ENCODE measurements at places on chromosomes 2 and 18.
A peak's percentile ranks its signal among the peaks of the same experiment; 100 is the strongest.

- DNase-seq: no peak
Measured at GRCh38 chr2:219296631-219297391, 12.4 kb downstream of the PTPRN start.

- DNase-seq: no peak
Measured at GRCh38 chr18:76953156-76953555, 130.8 kb downstream of the ZNF236 start.

- DNase-seq: no peak
Measured at GRCh38 chr2:203462308-203462707, 72.8 kb downstream of the RAPH1 start.

- no peak for DNase-seq
Measured at GRCh38 chr2:70807102-70807827, 13.1 kb downstream of the CLEC4F start.

- no peak for DNase-seq
Measured at GRCh38 chr2:196453613-196454047, 185.9 kb upstream of the CCDC150 start.

GRCh38 chr2:74291886-74292621 lies 51.2 kb downstream of the SLC4A5 start:
- no peak for DNase-seq

- DNase-seq: peak; percentile 9
Measured at GRCh38 chr2:225177098-225177497, 134.8 kb upstream of the DOCK10 start.

GRCh38 chr2:163626639-163627109 lies 109.1 kb downstream of the FIGN start:
- no peak for DNase-seq

- DNase-seq: no peak
Measured at GRCh38 chr18:70354080-70354479, 65.2 kb downstream of the SOCS6 start.

GRCh38 chr2:12076810-12077209 lies 330.4 kb downstream of the LPIN1 start:
- DNase-seq: no peak

GRCh38 chr2:182585001-182585400 lies 131.1 kb upstream of the DNAJC10 start:
- no peak for DNase-seq

DNA sequence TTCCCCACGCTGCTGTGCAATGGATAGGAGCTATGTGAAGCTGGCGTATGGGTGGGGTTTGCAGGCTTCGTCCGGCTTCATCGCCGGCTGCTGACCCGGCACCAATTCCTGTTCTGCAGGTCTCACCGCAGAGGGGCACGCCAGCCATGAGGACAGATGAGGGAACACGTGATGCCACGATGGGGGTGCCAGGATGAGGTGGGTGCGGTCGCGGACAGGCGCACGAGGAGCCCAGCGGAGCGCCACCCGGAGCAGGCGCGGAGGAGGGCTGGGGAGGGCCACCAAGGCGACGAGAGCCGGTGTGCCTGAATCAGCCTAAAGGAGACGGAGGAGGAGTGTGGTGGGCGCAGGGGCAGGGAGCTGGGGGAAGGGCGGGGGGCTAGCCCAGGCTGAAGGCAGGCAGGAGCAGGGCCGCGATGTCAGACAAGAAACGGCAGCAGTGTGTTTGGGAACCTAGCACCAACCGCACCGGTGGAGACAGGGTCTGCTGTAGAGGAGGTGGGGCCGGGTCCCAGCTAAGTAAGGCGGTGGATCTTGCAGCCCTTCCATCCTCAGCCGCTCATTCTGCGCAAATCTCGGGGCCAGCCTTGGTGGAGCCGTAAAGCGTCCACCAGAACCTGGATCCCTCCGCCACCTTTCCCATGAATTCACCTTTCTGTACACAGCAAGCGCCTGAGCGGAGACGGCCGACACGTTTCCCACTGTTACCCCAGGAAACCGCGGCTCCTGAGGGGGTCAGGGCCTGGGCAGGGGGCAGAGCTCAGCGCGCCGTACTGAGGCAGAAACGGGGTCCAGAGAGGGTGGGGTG lies 17.0 kb upstream of the CD8A start:
- DNase-seq: no peak

- no peak for DNase-seq
Measured at GRCh38 chr2:226983895-226984749, 148.3 kb downstream of the RHBDD1 start.

DNA sequence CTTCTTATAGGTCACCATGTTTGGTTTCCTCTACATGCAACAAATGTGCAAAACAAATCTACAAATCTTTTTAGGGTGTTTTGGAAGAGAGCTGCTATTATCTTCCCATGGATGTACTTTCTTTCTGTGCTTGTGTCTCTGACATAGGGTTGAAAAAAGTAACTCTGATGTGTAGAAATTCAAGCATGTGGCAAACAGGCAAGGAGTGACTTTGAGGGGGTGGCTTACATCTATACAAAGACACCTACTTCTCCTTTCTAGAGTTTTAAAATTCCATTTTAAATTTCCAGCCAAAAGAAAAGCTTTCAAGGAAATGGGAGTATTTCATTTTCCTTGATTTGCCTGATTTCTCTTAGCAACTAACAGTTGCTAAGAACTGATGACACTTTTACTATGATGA lies 904.8 kb upstream of the CELF4 start:
- DNase-seq: no peak

GRCh38 chr18:54261894-54262293 lies 7.4 kb upstream of the POLI start:
- DNase-seq: no peak

Measured in stromal cell of bone marrow (primary cell).